Aorta (tissue), 5 donors: ENCODE measurements at places on chromosomes 5 and 9. TPM values are rescaled to one million over a fixed set of nuclear protein-coding genes. Genes with fewer than 3 reads are reported as not detected.

The VAV2 gene
- total RNA-seq, result 25.4 TPM

The SEMA6A gene
- total RNA-seq, result 19.8 TPM

The PALM2AKAP2 gene
- total RNA-seq, result 155 TPM

DNA sequence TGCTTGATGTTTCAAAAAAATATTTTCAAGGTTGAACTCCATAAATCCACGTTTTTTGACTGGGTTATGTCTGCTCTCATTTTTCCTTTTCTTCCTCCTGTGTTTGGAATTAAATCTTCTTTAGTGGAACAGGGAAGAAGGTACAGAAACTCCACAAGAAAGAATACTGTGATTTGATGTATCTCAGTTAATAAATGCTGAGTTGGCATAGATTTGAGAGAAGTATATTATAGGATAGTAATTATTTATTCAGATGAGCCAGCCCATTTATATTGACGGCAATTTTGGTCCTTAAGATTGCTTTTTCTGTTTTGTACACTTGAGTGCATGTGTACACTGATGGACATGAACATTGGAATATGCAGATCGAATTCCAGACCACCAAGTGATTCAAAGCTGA lies 481.4 kb downstream of the PSAT1 start:
- DNase-seq, result no peak

GRCh38 chr9:92942688-92943616 lies 4.4 kb upstream of the FGD3 start:
- DNase-seq, result no peak

- DNase-seq, result no peak
Observed at GRCh38 chr9:22645893-22646292, 199.3 kb downstream of the DMRTA1 start.

- DNase-seq, result no peak
Observed at GRCh38 chr5:126492939-126493338, 69.7 kb downstream of the GRAMD2B start.

The TEX48 gene
- total RNA-seq, result not detected

- DNase-seq, result no peak
Observed at GRCh38 chr9:36191686-36192085, 965 bp downstream of the CLTA start.

The TICAM2 gene
- total RNA-seq, result 8.3 TPM

The OTULIN gene
- total RNA-seq, result 60.4 TPM

The FYB1 gene
- 16.3 TPM for total RNA-seq

The SPATA31C1 gene
- not detected for total RNA-seq

- DNase-seq, result no peak
Observed at GRCh38 chr5:139180850-139181249, 17.3 kb downstream of the SIL1 start.

The DAB2 gene
- 255 TPM for total RNA-seq

The OR13C2 gene
- total RNA-seq, result not detected
